ENCODE measurements at places on chromosomes 11 and 22.
A peak's percentile ranks its signal among the peaks of the same experiment; 100 is the strongest.

DNA sequence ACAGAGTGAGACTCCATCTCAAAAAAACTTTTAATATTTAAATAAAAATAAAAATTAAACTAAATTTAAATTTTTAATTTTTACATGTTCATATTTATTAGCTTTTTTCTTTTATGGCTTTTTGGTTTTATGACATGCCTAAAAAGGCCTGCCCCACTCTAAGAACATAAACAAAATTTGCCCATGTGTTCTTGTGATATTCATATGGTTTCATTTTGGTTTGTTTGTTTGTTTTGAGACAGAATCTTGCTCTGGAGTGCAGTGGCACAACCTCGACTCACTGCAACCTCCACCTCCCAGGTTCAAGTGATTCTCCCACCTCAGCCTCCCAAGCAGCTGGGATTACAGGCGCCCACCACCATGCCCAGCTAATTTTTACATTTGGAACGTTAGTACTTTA is 27.7 kb downstream of the SUSD2 start:
- no peak for DNase-seq

DNA sequence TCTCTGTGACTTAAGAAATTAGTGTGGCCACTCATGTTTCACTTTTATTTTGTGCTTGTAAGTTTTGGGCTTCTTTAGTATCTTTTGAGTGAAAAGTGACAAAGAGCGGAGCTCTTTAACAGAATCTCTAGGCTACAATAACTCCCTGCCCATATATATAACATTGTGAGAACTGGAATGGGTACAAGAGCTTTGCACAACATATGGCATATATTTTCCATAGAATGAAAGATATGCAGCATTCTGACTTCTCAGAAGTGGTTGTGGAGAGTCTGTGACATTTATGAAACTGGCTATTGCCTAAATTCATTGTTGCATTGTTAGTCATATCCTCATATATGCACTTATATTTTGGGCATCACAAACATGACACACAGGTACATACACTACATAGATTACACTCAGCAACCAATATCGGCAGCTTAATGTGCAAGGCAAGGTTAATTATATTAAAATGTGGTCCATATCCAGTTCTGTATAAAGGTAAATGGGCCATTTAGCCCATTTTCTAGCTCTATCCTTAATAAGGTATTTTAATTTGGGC is 1148.2 kb downstream of the FAM181B start:
- no peak for DNase-seq

- no peak for DNase-seq
These were observed 2.3 kb downstream of the EXT2 start for GRCh38 chr11:44097821-44098220.

DNA sequence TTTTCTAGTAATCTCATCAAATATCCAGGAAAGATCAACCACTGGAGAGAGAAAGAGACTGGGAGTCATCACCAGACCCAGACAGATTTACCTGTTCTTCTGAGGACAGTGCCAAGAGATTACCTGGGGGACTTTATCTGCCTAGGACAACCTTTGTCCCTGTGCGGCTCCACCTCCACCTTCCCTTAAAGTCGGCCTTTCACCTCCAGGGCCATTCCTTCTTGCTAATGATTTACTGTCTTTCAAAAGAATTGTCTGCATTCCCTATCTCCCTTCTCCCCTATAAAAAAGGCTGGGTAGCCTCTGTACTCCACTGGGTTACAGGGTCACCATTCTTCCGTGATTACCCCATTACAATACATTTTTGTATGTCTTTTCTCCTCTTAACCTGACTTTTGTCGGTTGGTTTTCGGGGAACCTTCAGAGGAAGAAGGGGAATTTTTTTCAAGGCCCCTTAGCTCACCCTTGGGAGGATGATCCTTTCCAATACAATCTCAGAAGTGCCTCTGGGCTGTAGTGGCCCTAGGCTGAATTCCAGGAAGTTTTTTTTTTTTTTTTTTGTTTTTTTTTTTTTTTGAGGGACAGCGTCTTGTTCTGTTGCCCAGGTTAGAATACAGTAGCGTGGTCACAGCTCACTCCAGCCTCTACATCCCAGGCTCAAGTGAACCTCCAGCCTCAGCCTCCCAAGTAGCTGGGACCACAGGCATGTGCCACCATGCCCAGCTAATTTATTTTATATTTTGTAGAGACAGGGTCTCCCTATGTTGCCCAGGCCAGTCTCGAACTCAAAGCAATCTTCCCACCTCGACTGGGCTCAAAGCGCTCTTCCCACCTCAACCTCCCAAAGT is 1.5 kb upstream of the HMOX1 start:
- DNase-seq: no peak

DNA sequence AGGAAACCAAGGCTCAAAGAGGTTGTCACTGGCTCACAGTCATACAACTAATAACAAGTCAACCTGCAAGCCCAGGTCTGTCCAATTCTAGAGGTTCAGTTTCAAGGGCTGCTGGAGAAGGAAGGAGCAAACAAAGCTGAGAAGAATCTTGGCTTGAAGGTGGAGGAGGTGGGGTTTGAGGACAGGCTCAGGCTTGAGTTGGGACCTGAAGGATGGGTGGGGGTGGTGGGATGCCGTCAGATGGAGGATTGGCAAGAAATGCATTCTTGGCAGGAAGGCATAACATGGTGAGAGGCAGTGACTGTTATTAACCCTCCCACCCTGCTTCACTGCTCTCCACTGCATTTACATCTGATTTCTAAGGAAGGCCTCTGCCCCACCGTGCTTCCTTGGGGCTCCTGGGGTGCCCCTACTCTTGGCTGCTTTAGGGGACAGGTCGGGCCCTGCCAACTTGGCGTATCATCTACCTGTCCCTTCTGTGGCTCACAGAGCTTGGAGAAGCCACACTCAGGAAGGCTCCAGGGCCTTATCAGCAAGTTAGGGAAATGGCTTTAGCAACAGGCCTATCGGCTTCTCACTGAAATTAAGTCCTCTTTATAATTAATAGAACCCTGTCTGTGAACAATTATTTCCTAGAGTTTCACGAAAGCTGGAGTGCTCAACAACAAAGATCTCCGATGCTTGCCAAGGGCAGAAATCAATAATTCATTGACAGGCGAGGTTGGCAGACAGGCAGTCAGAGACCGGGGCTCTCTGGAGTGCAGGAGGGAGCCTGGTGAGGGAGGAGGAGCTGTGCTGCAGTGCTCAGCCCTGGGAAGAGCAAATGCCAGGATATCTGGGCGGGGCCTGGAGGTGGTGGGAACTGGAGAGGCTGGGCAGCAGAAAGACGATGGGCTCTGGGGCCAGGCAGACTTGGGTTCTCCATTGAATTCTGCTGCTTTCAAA is 84.9 kb upstream of the NARS2 start:
- no peak for DNase-seq

DNA sequence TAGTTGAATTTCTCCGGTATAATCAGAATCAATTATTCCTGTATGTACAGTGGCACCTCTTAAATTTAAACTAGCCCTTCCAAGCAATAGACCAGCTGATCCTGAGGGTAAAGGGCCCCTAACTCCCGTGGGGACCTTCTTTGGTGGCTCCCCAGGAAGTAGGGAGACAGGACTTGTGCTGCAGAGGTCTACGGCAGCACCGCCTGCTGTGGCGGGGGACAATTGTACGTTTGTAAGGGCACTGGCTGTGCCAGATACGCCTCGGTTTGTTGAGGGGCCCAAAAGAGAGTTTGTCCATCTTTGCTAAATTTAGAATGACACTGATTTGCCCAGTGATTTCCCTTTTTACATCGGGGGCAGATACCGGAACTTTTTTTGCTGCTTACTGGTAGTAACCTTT is 5.9 kb upstream of the DNAJB13 start:
- DNase-seq: no peak

DNA sequence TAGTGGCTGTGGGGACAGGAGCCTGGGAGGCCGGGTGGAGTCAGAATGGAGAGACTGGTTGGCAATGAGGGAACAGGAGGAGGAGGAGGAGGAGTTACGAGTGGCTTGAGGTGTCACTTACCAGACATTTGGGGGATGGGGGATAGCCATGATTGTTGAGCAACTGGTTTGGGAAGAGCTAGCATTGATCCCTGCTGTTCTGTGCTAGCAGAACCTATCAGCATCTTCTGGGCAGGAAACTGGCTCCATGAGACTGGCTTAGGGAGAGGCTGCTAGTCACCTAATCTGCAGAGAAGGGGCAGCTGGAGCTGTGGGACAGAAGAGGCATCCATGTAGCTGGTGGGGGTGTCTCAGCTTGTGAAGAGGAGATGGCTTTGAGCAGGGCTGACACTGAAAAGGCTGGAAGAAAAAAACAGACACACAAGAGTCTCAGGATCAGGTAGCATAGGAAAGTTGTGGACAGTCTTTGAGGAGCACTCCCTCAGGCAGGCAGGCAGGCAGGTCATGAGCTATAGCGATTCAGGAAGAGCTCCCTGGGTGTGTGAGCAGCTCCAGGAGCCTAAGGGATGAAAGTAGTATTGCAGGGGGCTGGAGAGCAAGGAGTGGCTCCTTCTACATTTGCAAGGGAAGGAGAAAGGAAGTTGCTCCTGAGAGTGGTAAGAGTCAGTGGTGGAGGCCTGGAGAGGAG is 22.3 kb downstream of the PIK3IP1 start:
- DNase-seq: no peak

DNA sequence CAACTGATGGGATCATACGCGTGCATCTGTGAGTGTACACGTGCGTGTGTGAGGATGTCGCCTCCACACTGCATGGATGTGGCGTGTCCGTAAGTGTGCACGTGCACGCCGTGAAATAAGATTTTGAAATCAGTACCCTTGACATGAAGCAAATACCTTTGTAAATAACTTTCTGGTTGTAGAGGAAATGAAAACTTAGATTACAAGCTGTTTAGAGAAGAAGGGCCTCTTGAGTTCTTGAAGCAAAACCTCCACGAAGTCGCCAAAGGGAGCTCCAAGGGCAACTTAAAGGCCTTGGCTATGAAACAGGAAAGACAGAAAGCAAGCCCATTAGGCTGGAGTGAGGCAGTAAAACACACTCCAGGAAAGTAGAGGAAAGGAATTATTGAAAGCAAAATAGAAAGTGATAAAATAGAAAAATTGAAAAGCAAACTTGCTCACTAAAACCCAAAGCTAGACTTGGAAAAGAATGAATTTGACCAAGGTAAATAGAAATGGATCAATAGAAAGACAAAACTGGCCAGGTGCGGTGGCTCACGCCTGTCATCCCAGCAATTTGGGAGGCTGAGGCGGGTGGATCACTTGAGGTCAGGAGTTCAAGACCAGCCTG is 29.7 kb upstream of the TOLLIP start:
- DNase-seq: no peak

DNA sequence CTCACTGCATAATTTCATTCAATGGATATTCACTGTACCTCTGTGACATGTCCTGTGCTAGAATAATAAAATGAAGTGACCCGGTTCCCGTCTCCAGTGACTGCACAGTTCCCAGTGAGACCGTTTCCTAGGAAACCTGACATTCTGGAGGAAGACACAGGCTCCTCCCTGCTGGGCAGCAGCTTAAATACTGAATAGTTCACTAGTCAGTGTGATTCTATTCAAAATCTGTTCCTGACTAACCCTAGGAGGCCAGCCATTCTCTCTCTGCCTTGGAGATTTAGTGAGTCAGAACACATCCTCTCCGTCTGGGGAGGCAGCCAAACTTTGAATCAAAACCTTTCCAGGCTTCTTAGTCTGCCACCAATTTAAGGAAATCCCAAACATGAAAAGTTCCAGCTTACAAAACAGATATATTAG is 11.3 kb downstream of the TRIM66 start:
- peak; percentile 97 for DNase-seq

- DNase-seq: no peak
These were observed 1027.7 kb downstream of the OPCML start for GRCh38 chr11:132504501-132505041.

- DNase-seq: no peak
These were observed 732.7 kb downstream of the TBC1D22A start for GRCh38 chr22:47495110-47495509.

DNA sequence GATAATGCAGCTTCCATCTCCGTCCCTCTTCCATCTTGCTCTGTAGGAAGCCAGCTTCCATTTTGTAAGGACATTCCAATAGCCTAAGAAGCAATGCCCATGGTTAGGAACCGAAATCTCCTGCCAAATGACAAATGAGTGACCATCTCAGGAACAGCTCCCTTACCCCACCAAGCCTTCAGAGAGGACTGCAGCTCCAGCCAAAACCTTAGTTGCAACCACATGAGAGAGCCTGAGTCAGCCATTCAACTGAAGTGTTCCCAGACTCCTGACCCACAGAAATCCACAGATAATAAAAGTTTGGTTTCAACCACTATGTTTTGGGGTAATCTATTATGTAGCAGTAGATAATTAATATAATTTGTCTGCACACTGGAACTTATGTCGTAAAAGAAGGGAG is 51.7 kb upstream of the LDLRAD3 start:
- peak; percentile 25 for DNase-seq

DNA sequence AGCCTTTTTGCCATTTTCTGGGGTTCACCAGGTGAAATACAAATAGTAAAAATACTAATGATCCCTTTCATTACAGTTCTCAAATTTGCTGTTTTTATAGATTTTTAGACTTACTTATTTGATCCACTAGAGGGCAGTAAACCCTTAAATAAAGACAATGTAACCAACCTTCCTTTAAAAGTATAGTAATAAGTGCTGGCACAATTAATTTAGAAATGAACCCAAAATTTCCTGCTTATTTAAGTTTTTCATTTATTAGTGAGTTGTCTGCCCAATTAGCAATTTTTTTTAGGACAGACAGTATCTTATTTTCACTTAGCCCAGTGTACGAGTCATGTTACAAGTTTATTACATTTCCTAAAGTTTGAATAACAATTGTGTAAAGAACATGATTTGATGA is 4.7 kb downstream of the DDIAS start:
- DNase-seq: peak; percentile 55

GRCh38 chr11:76771446-76772099 is 11.6 kb upstream of the TSKU start:
- DNase-seq: no peak

DNA sequence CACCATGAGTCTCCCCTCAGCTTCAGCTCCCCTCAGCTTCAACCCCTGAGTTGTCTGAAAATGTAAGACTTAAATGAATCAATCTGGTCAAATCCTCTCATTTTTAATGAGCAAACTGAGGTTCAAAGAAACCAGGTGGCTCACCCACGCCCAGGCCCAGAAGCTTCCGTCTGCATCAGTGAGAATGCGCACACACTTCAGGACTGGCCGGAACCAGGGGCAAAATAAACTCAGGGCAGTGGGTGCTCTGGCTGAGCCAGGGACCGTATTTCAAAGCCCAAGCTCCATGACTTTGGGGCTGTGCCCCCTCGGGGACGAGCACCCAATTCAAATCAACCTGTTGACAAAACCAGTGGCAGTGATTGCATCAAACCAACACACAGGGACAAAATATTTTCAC is 3.1 kb downstream of the SULT4A1 start:
- DNase-seq: no peak

GRCh38 chr11:15148169-15148568 is 33.4 kb downstream of the INSC start:
- peak; percentile 47 for DNase-seq

- DNase-seq: no peak
These were observed 104.3 kb downstream of the RPL27A start for GRCh38 chr11:8786933-8787332.

GRCh38 chr11:14537134-14537599 is 17.0 kb upstream of the PSMA1 start:
- DNase-seq: peak; percentile 33

- no peak for DNase-seq
These were observed 2.2 kb upstream of the TM7SF2 start for GRCh38 chr11:65109231-65110198.

GRCh38 chr22:49825944-49826602 is 1.6 kb downstream of the BRD1 start:
- peak; percentile 37 for DNase-seq

- DNase-seq: no peak
These were observed 79.0 kb upstream of the SNX19 start for GRCh38 chr11:130995266-130995665.

Data from astrocyte of the spinal cord (primary cell).